ENCODE measurements at places on chromosomes 7 and 10. TPM values are rescaled to one million over a fixed set of nuclear protein-coding genes. Genes with fewer than 3 reads are reported as not detected.

The KCNIP2 gene
- 5.1 TPM for polyA plus RNA-seq

The TUBAL3 gene
- polyA plus RNA-seq = 0.38 TPM

The NANOS1 gene
- 3.4 TPM for polyA plus RNA-seq

The TMEM229A gene
- 0.16 TPM for polyA plus RNA-seq

The PSD gene
- polyA plus RNA-seq = 7.3 TPM

The ATG9B gene
- 2.5 TPM for polyA plus RNA-seq

The PRRT4 gene
- 0.89 TPM for polyA plus RNA-seq

The AKR1C1 gene
- 14.0 TPM for polyA plus RNA-seq

The SPRN gene
- polyA plus RNA-seq = 5.1 TPM

The ANKMY2 gene
- polyA plus RNA-seq = 36.9 TPM

The RASA4B gene
- 10.5 TPM for polyA plus RNA-seq

The AMZ1 gene
- polyA plus RNA-seq = 0.12 TPM

The CLEC2L gene
- polyA plus RNA-seq = 0.87 TPM

The EBF3 gene
- polyA plus RNA-seq = 3.3 TPM

The OR2A7 gene
- polyA plus RNA-seq = 15.2 TPM

The SPDYE18 gene
- 0.79 TPM for polyA plus RNA-seq

The MACROH2A2 gene
- 75.6 TPM for polyA plus RNA-seq

The HOXA4 gene
- polyA plus RNA-seq = 23.1 TPM

The ADRA2A gene
- polyA plus RNA-seq = 4.5 TPM

All from right renal pelvis (tissue), 4 donors.